A549 (cell line): ENCODE measurements at places on chromosomes 11 and 22. TPM values are rescaled to one million over a fixed set of nuclear protein-coding genes. Genes with fewer than 3 reads are reported as not detected.

The ASPHD2 gene
- polyA plus RNA-seq = 0.72 to 0.92 TPM (median 0.84 TPM) in 3 replicates

The TREH gene
- polyA plus RNA-seq = 0.03 to 0.06 TPM in 2 of 3 replicates, not detected in the other

The TPBGL gene
- polyA plus RNA-seq = 0.05 to 0.12 TPM (median 0.09 TPM) in 3 replicates

The GNG3 gene
- 0.15 TPM in 1 of 3 replicates, not detected in the others for polyA plus RNA-seq

DNA sequence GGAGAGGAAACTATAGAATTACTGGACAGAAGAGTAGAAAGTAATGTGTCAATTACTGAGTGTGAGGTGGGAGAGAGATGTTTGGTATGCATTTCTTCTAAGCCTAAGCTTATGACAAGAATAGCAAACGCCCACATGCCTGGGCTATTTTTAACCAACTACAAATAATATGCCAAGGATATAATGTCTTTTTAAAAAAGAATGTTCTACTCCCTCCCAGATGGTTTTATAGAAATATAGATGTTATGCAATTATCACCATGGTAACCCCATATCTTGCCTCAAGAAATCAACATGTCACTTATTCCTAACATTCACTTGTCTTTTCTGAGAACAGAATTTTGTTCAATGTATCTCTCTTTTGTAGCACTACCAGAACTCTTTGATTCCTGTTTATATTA lies 996.7 kb upstream of the CHORDC1 start:
- DNase-seq = no peak

DNA sequence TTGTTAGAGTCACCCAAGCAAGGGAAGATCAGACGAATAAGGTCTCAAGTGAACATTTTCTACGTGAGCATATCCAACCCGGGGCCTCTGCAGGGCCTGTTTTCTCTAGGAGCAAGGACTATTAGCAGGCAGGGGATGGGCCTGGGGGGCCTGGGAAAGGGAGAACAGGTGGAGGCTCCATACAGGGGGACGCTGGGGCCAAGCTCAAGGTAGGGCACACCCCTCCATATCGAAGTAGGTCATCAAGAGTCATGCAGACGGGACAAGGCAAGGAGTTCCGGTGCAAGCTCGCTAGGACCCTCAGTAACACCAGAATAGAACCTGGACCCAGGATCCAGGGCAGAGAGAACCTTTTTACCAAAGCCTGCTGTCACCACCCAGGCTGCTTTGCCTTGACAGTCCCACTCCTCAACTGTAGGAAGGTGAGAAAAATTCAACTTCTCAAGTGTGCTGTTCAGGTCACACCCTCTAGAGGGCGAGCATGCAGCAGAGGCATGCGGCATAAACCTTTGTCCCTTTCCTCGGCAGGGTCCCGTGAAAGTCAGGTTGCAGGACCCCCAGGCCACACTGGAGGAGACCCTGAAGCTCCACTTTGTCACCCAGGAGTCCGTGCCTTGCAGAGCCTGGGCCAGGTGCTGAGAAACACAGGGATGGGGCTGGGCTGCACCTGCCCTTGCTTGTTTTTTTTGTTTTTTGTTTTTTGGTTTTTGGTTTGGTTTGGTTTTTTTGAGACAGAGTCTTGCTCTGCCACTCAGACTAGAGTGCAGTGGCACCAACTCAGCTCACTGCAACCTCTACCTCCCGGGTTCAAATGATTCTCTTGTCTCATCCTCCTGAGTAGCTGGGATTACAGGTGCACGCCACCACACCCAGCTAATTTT lies 8.6 kb upstream of the APOBEC3B start:
- peak; percentile 58 for DNase-seq

DNA sequence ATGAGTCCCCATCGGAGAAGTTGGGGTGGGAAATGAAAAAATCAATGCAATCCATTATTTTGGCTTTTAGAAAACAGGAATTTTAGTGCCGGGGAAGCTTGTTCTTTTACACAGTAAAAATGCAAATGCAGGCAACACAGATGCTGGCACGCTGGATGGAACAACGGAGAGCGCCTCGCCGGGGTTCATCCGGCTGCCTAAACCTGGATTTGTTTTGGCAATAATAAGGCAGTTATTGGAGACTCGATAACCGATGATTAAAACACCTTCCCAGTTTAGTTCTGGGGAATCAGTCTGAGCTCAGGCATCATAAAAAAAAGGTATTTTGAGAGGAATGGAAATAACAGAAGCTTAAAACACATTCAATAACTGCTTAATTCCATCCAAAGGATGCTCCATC lies 2.9 kb downstream of the DSCAML1 start:
- no peak for DNase-seq

DNA sequence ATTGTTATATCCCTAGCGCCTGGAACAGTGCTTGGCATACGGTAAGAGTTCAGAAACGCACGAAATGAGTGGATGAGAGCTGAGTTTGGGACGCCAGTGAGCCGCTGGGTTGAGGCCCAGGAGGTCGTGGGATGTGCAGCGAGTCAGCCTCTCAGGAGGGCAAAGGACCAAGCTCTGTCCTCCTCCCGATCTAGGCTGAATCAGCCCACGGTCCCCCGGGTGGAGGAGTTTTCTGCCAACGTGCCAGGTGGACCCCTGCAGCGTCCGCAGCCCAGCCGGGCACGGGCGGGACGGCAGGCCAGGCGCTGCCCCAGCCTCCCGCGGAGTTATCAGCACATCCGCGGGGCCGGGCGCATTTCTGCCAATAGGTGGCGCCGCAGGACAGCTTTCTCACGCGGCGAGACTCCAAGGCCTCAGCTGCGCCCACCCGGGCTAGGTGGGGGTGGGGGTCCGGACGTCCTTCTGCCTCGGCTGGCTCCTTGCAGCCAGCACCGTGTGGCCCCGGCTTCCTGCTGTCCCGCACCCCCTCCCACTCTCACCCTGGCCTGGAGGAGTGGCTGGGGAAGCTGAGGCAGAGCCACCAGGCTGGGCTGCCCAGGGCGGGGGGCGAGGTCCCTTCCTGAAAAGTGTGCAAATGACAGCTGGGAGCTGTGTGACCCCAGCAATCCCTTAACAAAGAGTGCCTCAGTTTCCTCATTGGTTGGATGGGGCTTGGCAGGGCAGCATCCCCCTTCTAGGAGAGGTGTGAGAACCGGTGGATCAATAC lies 2.2 kb upstream of the RPS19BP1 start:
- peak; percentile 52 for DNase-seq
